D721Med (cell line): ENCODE measurements at places on chromosomes 4 and X.

DNA sequence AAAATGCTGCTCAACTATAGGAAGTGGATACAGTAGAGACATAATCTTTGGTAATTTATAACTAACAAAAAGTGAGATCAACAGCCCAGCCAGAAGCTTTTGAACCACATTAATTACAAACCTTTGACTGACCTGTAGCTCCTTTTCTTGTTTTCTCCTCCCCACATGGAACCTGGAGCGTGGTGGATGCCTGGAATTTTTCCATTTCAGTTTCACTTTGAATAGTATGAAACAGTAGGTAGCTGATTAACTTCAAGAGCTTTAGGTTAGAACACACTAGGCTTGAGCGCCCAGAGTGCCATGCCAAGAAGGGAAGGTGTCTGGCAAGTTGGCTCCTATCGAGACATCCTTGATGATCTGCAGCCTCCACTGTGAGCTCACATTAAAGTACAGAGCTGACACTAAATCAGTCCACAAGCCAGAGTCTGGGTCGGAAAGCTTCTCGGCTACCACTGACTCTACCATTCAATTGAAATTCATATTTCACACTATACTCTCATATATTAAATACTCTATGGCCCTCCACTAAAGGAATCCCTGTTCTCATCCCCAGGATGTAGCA lies 143.4 kb downstream of the GLRA2 start:
- DNase-seq = no peak

DNA sequence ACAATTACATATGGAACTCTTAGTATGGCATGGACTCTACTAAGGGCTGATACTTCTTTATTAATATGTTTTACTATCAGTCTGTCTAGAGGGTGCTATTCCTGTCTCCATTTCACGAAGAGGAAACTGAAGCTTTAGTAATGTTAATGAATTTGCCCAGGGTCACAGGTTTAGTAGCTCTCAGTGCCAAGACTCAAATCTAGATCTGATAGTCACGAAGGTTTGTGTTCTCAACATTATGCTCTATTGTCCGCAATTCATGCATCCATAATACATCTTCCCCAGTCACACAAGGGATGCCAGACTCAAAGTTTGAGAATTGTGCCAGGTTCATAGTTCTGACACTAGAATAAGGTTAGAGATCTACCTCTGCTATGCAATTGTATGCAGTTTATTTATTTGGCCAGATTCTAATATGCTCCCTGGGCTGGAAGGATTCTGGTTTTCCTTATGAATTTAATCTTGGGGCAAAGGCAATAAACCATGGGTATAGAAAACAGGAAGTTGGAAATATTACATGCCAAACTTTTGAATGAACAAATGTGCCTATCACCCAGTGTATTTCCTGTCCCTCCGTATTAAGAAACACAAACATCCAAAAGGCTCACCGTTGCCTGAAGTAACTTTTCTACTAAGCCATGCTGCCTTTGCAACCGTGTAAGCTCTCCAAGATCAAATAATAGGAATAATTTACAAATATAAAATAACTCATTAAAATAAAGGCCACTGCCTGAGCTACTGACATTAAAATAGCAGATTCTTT lies 478.5 kb downstream of the INPP4B start:
- no peak for DNase-seq

GRCh38 chr4:152920768-152921167 lies 15.4 kb upstream of the FHDC1 start:
- no peak for DNase-seq

DNA sequence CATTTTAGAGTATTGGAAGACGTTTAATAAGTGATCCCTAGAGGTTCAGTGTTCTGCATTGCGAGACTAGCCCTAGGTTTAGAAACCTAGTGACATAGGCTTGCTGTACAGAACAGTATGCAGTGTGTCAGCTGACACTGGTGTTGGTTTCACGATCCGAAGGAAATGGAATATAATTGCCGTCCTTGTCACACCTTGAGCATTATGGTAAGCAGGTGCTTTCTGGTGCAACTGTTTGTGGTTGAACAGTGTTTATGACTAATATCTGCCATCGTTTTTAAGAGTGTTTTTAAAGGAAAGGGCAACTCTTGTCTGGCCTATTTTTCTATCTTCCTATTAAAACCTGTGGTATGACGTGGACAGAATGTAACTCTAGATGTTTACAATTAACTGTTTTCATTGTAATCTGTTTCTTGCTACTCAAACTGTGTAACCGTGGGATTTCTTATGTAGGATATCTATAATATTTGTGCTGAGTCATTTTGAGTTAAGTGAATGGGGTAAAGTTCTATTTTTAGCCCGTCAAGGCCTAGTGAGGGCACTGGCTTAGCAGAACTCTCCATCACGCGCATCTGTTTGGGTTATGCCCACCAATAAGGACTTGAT lies 53.8 kb upstream of the TBC1D14 start:
- DNase-seq = no peak

GRCh38 chrX:14718403-14718802 lies 154.5 kb downstream of the FANCB start:
- DNase-seq = no peak

DNA sequence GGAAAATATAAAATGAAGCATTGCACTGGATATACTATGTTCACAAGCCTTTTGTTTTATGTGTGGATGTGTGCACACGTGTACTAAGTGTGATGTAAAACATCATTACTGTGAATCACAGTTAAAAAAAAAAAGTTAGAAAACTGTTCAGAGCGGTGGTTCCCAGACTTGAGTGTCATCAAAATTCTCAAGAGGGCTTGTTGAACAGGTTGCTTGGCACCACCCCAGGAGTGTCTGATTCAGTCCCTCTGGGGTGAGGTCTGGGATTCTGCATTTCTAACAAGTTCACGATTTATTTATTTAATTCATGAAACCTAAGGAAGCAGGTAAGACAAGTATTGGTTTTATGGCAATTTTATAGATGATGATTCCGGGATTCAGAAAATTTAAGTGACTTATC lies 1.8 kb downstream of the CENPU start:
- DNase-seq = no peak

DNA sequence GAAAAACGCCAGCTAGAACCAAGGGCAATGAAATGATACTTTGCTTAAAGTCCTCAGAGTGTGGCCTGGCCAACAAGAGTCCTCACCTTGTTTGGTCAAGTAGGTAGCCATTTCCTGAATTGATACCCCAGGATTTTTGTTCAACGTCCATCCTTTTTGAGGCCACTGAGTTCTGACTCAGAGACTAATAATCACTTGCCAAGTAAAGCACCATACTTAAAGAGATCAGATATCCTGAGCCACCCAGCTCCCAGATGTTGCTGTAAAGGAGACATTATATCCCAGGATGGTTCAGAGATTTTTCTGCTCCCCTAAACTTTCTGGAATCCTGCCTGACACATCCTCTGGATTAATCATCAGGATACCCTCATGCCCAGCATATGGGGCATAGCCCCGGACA lies 190.9 kb downstream of the RAP1GDS1 start:
- DNase-seq = no peak

DNA sequence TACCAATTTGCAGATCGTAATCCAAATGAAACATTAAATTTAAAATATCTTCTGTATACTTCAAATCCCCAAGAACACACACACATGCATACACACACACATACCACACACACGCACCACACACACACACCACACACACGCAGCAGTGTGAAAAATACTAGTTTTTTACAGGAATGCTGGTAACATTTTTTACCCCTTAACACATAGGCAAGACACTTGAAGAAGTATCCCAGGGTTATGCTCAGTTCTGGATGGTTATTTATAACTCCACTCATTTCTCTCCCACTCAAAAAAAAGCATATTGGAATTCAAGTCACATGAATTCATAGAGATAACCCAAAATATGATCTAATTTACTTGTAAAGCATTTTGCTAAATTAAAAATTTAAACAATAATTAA lies 325.5 kb upstream of the SLC7A11 start:
- DNase-seq = no peak

DNA sequence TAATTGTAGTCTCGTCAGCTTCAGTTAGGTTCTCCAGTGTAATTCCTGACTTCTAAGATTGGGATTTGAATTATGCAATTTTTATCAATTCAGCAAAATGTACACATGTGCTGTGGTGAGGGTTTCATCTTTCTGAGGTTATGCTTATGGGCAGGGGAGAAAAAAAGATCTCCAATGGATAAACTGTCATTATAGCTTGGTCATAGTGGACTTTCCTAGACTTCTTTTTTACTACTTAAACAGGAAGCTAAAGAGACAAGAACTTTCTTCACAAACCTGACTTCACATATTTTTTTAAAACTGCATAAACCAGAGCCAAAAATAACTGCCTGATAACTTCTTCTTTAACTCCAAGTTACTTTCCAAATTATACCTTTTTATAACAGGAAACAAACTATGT lies 21.7 kb upstream of the SPP1 start:
- no peak for DNase-seq

GRCh38 chr4:159540038-159540437 lies 437.2 kb downstream of the RAPGEF2 start:
- no peak for DNase-seq

DNA sequence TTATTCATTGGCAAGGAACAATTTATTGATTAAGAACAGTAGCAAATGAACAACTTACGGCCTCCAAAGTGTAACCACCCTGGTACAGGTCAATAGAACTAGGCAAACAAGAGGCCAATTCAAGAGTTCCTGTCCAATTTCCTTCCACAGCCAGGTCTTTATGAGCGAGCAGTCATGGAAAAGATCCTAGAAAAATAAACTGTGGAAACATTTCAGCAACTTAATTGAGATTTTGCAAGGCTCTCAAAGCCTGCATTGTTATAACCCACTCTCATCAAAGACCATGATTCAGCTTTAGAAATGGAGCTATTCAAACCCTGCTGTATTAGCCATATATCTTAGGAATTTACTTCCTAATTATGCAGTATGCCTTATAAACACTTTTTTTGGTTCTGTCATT lies 43.6 kb downstream of the UNC5C start:
- no peak for DNase-seq

DNA sequence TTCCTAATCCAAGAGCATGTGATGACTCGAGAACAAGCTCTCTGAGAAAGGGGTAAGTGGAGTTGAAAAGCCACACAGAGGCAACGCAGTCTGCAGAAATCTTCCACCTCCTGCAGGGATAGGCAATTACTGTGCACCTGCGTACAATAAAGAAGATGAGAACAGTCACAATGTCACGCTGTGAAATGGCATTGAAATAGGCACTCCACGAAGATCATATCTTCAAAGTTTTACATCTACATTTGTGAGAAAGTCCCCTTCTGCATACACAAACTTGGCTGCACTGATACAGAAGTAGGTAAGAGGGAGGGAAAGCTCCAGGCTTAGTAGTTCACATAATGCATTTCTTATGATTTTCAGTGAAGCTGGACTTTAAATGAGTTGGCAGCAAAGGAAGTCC lies 27.1 kb downstream of the DDX60L start:
- DNase-seq = no peak

DNA sequence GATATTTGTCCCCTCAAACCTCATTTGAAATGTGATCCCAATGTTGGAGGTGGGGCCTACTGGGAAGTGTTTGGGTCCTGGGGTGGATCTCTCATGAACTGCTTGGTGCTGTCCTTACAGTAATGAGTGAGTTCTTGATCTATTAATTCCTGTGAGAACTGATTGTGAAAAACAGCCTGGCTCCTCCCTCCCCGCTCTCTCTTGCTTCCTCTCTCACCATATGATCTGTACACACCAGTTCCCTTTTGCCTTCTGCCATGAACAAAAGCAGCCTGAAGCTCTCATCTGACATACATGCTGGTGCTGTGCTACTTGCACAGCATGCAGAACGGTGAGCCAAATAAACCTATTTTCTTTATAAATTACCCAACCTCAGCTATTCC lies 11.2 kb upstream of the YIPF7 start:
- DNase-seq = no peak

DNA sequence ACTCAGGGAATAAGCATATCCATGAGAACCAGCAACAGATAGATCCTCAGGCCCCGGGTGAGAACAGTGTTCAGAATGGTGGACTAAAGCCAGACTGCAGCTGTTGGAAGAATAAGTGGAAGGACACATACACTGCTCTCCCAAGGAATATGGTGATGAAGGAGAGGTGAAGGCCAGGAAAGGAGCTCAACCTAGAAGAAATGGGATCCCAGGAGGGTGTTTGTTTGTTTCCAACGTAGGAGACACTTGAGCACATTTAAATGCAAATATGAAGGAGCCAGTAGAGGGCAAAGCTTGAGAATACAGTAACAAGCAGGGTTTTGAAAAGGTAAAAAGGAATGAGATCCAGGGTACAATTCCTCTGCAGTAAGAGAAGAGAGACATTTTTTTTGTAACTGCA lies 42.4 kb upstream of the ATOH1 start:
- no peak for DNase-seq

DNA sequence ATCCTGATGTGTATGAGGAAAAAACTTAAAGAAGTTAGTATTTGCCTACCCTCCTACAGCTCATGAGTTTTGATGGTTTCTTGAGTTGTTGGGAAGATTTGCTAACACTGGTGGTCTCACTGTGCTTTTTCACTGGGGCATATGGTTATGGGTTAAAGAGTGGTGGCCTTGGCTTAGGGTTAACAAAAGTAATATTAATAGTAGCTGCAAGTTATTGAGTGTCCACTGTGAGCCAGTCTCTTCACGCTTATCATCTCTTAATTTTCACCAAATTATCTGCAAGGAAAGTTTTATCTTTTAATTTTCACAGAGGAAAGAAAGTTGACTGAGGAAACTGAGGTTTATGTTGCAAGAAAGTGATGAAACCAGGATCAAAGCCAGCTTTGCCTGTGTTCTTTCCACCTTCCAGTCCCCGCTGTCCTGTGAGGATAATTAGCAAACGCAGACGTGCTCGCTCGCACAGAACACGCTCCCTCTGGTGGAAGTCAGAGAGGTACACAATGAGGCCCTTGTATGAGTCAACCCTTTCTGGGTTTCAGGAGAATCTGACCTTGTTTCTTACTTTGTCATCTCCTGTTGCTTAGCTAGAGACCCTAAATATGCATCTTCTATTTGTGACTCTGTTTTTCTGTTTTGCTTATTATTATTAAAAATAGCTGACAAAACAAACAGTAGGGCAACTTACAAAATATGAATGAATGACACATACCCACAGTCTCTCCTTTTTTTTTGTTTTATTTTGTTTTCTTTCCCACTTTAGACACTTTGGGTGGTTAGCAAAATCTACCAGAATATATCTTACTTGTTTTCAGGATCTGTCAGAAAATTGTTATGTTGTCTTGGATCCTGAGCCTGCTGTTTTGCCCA lies 94.3 kb downstream of the DDIT4L start:
- DNase-seq = no peak

GRCh38 chr4:135277980-135278315 lies 1076.4 kb upstream of the PABPC4L start:
- no peak for DNase-seq

- DNase-seq = no peak
Measured at GRCh38 chrX:19883878-19884277, 3.5 kb downstream of the SH3KBP1 start.

DNA sequence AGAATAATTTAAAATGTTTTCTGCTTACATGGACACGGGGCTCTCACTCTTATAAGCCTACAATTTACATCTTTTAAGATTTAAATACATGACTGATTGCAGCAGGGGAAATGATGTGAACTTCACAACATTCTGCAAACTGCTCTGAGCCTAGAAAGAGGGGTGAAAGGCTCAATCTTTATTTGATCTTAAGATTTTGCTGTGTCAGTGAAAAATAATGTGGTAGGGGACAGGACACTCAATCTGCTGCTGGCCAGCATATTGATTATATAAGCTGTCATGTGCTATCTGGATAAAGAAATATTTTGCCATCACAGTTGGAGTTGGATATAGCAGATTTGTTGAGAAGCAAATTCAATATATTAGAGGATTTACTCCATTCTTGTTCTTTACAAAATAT lies 2210.5 kb downstream of the PCDH7 start:
- no peak for DNase-seq

GRCh38 chr4:165288639-165289422 lies 38.6 kb upstream of the MSMO1 start:
- no peak for DNase-seq

- DNase-seq = no peak
Measured at GRCh38 chr4:47954677-47955076, 40.3 kb upstream of the NFXL1 start.
